ENCODE measurements at places on chromosomes 7 and 10. TPM values are rescaled to one million over a fixed set of nuclear protein-coding genes. Genes with fewer than 3 reads are reported as not detected.
A peak's percentile ranks its signal among the peaks of the same experiment; 100 is the strongest.

- DNase-seq: no peak
These were observed 200.0 kb downstream of the HIBADH start for GRCh38 chr7:27462575-27463270.

DNA sequence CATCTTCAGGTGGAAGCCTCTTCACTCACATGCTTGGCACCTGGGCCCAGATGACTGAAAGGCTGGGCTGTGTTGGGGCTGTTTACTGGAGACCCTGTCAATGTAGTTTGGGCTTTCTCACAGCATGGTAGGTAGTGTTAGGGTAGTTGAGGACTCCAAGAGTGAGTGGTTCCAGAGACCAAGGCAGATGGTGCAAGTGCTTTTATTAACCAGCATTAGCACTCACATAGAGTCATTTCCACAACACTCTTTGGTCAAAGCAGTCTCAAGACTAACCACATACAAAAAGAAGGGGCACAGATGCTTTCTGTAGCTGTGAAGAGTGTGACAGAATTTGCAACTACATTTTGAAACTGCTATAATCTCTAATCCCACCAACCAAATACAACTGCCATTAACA, 135.0 kb downstream of the RTKN2 start:
- no peak for DNase-seq

DNA sequence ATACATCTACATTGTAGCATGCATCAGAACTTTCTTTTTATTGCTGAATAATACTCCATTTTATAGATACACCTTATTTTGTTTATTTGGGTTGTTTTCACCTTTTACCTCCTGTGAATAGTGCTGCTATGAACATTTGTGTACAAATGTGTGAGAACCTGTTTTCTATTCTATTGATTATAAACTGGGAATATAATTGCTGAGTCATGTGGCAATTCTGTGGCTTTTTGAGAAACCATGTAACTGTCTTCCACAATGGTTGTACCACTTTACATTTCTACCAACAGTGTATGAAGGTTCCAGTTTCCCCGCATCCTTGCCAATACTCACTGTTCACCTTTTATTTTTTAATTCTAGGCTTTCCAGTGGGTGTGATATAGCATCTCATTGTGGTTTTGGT, 138.6 kb upstream of the MBL2 start:
- DNase-seq: no peak

- DNase-seq: no peak
These were observed 142.6 kb downstream of the DOCK1 start for GRCh38 chr10:127047878-127048238.

- no peak for DNase-seq
These were observed 327.1 kb downstream of the GLRX3 start for GRCh38 chr10:130463104-130463875.

GRCh38 chr7:87982116-87982515, 48.1 kb downstream of the ADAM22 start:
- DNase-seq: no peak

MEST gene
- 0.06 TPM for total RNA-seq

- DNase-seq: no peak
These were observed 37.7 kb downstream of the TRIL start for GRCh38 chr7:28920424-28920823.

DNA sequence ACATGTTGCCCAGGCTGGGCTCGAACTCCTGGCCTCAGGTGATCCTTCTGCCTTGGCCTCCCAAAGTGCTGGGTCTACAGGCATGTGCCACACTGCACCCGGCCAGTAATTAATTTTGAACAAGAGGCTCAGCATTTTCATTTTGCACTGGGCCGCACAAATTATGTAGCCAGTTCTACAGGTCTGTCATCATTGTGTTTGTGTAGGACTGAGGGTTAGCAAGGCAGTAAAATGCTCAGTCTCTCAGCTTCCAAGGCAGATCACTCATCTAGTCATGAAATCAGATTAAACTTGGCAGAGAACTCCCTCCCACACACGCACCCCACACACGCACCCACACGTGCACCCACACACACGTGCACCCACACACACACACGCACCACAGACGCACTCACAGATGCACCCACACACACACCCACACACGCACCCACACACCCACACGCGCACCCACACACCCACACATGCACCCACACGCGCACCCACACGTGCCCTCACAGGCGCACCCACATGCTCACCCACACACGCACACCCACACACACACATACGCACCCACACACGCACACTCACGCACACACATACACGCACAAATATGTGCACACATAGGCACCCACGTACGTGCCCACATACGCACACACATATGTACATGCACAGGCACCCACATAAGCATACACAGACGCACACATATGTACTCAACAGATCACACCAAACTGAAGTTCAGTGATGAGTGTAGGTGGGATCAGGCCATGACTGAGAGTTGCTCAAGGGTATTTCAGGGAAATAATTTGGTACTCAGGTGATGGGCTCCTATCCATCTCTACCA, 27.8 kb upstream of the PROSER2 start:
- no peak for DNase-seq

DNA sequence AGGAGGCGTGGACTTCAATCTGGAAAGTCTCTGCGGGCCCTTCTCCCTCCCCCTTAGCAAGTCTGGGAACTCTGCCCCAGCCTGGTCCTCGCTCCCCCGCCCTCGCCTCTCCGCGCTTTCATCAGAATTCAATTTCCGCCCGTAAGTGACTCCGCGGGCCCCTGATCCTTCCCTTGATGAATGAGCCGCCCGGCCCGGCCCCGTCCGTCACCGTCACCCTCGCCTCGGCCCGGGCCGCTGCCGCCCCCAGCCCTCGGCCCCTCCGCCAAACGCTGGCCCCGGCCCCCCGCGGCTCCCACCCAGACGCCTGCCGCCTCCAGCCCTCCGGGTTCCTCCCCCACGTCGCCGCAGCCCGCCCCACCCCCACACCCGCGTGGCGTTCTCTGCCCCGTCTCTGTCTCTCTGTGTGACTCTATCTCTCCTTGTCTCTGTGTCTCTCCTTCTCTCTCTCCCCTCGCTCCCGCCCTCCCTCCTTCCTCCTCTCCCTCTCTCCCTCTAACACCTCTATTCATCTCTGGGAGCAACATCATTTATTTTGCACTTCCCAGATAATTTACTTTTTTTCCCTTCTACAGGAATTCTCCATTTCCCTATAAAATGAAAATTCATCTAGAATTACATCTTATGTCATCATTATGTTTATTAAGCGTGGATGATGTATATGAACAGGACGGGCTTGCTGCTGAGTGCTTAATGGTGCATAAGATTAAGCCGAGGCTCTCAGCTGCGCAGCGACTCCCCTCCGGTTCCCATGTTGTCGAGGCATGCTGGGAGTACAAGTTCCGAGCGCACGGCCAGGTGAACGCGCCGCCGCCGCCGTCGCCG, 91.2 kb upstream of the PAX2 start:
- no peak for DNase-seq

DNA sequence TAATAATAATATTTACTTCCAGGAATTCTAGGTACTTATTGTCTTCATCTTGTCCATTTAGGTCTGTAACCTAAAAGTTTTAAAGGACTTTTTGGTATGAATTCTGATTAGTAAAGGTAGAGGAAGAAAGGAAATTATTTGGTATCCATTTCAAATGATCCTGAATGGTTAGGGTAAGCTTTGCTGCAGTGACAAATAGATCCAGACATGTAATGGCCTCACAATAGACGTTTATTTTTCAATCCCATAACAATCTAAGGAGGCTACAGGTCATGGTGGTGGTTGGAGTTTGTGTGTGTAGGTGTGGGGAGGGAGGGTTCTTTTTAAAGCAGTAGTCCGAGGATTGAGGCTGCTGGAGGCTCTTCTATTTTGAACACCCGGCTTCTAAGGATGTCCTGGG, 5.3 kb downstream of the FBH1 start:
- DNase-seq: no peak

DNA sequence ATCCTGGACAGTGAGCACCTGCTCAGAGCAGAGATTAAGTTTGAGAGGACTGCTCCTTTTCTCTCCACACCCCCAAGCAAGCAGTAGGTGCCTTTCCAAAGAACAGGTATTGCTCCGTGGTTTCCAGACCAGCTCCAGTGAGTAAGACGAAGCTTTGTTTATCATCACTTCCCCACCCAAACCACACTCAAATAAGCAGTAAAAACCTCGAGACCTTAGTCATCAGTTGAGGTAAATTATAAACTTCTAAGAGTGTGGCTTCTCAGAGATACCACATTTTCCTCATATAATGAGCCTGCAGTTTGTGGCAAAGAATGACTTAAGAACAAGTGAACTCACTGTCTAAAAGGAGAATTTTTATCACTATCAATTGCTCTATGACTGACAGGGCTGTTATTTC, 50.0 kb upstream of the GRB10 start:
- peak; percentile 98 for DNase-seq

PTF1A gene
- total RNA-seq: not detected

PRTFDC1 gene
- 18.3 TPM for total RNA-seq

DNA sequence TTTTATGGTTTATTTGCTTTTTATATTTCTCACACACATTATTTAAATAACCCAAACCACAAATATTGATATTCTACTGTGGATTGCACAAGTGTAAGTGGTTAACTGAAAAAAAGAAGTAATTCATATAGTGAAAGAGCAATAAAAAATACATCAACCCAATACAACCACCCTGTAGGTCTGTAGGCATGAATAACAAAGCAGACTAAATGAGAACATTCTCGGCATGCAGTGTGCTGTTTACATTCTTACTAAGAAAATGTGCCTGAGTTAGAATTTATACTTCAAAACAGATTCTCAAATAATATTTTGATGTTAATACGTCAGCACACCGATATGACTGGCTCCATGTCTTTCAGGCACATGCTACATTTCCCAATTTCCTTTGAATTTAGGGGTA, 660.8 kb downstream of the MAGI2 start:
- no peak for DNase-seq

DNA sequence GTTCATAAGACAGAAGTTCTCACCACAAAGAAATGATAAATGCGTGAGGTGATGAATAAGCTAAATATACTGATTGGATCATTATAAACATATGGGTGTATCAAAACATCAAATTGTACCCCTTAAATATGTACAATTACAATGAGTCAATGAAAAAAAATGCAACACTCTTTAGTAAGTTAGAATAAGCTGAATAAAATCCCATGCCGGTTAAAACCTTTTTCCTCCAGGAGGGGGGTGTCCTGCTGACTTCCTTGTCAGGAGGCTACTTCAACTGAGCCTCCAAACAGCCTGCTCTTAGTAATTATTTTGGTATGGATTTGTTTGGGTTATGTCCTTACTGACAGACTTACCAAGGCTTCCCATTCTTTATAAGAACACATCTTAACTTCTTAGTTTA, 649.1 kb downstream of the INHBA start:
- DNase-seq: no peak

GRCh38 chr10:27537787-27538186, 33.7 kb downstream of the RAB18 start:
- DNase-seq: no peak

- DNase-seq: no peak
These were observed 180.0 kb downstream of the PHF14 start for GRCh38 chr7:11153694-11154093.

HPSE2 gene
- total RNA-seq: not detected

NEUROG3 gene
- 0.14 TPM for total RNA-seq

- no peak for DNase-seq
These were observed 45.7 kb downstream of the PRPF18 start for GRCh38 chr10:13632440-13632839.

DNA sequence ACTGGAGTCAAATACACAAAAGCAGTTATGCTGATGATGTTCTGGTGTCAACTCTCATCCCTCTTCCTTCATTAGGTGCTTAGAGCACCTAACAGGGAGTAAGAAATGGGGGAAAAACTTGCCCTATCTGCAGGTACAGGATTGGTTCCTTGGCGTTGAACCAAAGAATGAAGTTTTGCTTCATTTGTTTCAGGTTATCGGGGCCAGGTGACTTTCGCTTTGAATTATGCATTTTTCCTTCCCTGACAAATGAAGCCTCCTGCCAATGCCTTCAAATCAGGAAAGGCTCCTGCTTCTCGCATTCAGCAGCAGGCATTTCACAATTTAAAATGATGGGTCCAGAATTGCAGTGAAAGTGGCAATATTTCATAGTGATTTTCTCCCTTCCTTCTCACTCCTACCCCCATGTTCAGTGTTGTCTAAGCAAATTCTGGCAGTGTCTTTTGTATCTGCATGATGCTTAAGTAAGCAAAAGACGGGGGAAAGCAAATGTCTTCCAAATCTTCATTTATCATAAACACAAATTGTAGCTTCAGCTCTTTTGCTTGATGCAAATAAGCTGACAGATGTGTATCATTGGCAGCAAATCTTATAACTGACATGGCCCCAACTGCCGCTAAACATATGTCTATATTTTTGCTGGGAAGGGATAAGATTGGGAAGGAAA, 29.4 kb downstream of the DNAJB9 start:
- DNase-seq: no peak

DNA sequence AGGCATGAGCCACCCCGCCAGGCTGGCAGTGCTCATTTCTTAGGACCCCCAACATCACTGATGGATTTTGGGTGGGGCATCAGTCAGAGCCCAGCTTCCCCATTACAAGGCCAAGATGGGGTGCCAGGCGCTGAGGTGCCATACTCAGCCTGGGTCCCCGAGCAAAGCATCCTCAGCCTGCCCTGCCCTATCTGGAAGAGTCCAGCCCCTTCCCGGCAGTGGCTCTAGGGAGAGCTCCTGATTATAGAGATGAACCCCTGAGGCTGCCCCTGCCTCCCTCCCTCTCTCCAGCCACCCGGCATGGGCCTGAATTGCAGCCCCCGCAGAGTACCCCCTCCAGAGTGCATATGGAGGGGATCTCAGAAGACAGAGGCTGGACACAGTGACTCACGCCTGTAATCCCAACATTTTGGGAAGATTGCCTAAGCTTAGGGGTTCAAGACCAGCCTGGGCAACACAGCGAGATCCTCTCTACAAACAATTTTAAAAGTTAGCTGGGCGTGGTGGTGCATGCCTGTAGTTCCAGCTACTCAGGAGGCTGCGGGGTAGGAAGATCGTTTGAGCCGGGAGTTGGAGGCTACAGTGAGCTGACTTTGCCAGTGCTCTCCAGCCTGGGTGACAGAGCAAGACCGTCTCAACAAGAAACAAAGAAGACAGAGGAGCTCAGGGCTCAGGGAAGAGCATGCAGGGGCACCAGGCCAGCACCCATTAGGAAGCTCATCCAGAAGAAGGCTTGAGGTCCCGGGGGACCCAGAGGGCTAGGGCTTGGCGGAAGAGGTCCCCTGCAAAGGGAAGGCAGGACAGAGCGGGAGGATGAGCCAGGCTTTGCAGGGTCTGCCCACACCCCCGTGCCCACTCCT, 13.3 kb downstream of the LAT2 start:
- no peak for DNase-seq

- peak; percentile 95 for DNase-seq
These were observed 32.8 kb downstream of the IL15RA start for GRCh38 chr10:5944389-5945189.
